Frontal cortex (tissue), 4 donors: ENCODE measurements at places on chromosomes 2 and 18. TPM values are rescaled to one million over a fixed set of nuclear protein-coding genes. Genes with fewer than 3 reads are reported as not detected.

SCG2 gene
- 138 TPM for total RNA-seq

SFTPB gene
- not detected for total RNA-seq

KCNF1 gene
- 20.0 TPM for total RNA-seq

THSD7B gene
- total RNA-seq: 13.9 TPM

ARMC9 gene
- 15.1 TPM for total RNA-seq

NDUFV2 gene
- 85.2 TPM for total RNA-seq

ARL6IP6 gene
- 59.5 TPM for total RNA-seq

ADGRF3 gene
- total RNA-seq: under 0.01 TPM

TEX44 gene
- total RNA-seq: not detected

PLCD4 gene
- total RNA-seq: 1.2 TPM

MYL1 gene
- total RNA-seq: not detected

CCDC102B gene
- total RNA-seq: 12.2 TPM

UBXN2A gene
- total RNA-seq: 64.8 TPM

IER3IP1 gene
- 21.6 TPM for total RNA-seq

COL3A1 gene
- total RNA-seq: 88.0 TPM

ALKAL2 gene
- total RNA-seq: 2.0 TPM

CIB4 gene
- not detected for total RNA-seq

IFIH1 gene
- total RNA-seq: 2.0 TPM

EFHD1 gene
- total RNA-seq: 0.82 TPM

NAB1 gene
- total RNA-seq: 57.5 TPM

SCN1A gene
- total RNA-seq: 15.1 TPM

ZNF385B gene
- 7.7 TPM for total RNA-seq

LRRC30 gene
- total RNA-seq: not detected
